ENCODE measurements at places on chromosomes 3 and 15. TPM values are rescaled to one million over a fixed set of nuclear protein-coding genes. Genes with fewer than 3 reads are reported as not detected.

The BUB1B gene
- total RNA-seq = 42.6 TPM

The NPAP1 gene
- 0.65 TPM for total RNA-seq

The BMF gene
- 128 TPM for total RNA-seq

The SOX2 gene
- 72.0 TPM for total RNA-seq

GRCh38 chr15:92683511-92683834 is 27.9 kb upstream of the FAM174B start:
- peak; percentile 32 for DNase-seq

- DNase-seq = no peak
These were observed at the start of gene HHATL for GRCh38 chr3:42702066-42702951. Gene HHATL, minus strand, starts transcription at chr3:42702798. Its CDS starts 1,972 bp downstream, at chr3:42700826.

GRCh38 chr15:62777671-62778070 is 264.9 kb upstream of the TPM1 start:
- DNase-seq = no peak

- no peak for DNase-seq
These were observed 67.1 kb downstream of the FEM1B start for GRCh38 chr15:68344600-68344999.

Measured in progenitor cell of endocrine pancreas (in vitro differentiated cells).